Pons (tissue), 1 donor: ENCODE measurements at places on chromosomes 5 and 9.

GRCh38 chr5:43635374-43635773 lies 32.4 kb downstream of the NNT start:
- no peak for DNase-seq

DNA sequence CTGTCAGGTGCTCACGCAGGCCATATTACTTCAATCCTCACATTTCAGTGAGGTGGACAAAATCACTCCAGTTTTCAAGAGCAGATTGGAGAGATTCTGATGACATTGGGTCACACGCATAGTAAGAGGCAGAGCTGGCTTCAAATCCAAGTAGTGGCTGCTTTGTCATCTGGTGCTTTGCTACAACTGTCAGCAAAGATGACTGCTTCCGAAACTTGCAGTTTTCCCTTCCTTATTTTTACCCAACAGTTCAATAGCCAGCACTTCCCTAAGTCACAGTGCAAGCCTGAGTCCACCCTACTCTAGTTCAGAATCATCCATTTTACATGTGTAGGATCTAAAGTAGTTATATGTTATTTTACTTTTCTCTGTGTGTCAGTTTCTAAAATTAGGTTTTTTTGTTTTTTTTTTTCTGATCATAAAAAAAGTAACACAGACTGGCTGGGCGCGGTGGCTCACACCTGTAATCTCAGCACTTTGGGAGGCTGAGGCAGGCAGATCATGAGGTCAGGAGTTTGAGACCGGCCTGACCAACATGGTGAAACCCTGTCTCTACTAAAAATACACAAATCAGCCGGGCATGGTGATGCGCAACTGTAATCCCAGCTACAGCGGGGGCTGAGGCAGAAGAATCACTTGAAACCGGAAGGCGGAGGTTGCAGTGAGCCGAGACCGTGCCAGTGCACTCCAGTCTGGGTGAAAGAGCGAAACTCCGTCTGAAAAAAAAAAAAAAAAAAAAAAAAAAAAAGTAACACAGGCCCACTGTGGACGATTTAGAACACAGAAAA lies 49.6 kb downstream of the ANKDD1B start:
- peak; percentile 58 for DNase-seq

DNA sequence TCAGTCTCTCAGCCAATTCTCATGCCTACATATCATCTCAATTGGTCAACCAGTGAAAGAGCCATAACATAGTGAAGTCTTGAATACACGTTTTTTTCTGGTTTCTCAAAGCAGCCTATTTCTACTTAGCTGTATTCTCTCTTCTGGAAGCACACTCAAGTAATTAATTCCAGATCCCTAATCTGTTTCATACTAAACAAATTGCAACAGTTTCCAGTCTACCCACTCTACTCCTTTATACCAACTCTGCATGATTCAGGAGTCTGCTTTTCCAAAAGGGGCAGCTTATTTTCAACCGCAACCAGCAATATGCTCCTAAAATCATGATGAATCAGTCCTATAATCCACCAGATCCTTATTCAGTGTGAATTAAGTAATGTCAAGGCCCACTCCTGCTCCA lies 211.7 kb downstream of the TLE1 start:
- DNase-seq: no peak

DNA sequence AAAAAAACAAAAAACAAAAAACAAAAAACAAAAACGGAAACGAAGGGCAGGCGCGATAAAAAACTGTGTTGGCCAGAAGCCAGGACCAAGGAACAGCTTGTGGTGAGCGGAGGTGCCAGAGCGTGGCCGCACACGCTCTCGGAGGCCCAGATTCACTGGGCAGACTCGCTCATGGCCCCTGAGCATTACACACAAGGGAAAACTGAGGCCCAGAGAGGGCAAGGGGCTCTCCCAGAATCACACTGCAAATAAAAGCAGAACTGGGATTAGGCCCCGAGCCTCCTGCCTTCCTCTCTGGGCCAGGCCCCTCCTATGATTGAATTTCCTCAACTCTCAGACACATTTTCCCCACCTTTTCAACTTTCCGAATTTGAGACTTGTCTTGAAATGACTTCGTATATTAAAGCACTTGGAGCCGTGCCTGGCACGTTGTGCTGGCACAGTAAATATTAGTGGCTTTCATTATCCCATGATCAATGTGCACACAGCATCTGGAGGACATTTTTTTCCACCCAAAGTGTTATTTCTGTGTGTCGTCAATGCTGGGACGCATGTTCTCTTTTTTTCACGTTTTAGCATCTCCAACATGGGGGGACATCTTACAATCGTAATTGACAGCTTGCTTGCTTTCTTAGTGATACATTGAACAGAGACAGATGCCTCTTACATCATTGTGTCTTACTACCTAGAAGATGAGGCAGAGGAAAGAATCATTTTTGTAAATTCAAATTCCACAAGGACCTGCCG lies 7.4 kb downstream of the FIBCD1 start:
- no peak for DNase-seq

- no peak for DNase-seq
Measured at GRCh38 chr5:59276917-59277372, 616.6 kb downstream of the PDE4D start.

DNA sequence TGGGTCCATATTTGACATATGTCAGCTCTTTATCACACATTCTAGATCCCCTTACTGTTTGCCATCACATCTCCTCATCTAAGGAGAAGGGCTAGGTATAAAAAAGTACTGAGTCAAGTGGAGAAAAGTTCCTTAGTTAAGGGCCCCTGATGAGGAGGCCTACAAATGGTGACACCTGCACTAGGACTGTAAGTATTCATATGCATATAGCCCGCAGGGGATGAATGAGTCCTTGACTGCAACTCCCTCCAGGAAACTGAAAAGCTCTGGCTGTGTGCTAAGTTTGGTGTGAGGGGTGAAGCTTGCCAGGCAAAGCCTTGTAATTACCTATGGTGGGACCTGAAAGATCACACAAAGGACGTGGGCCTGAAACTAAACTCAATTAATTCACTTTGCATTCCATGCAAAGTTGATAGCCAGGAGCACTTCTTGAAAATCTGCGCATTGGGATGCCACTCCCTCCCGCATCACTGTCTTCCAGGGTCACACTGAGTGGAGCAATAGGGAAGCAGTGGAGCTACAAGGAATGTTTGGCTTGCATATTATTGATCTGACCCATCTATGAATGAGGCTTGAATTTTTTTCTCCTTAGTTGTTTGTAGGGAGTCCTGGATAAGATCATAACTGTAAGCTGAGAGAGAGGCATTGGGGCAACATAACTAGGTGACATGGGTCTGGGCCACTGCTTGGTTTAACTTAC lies 11.9 kb upstream of the EQTN start:
- DNase-seq: no peak

GRCh38 chr9:13266167-13266566 lies 13.3 kb downstream of the MPDZ start:
- peak; percentile 47 for DNase-seq

GRCh38 chr5:125207856-125208255 lies 461.4 kb upstream of the ZNF608 start:
- no peak for DNase-seq

- DNase-seq: no peak
Measured at GRCh38 chr5:57193757-57194413, 20.0 kb downstream of the GPBP1 start.

GRCh38 chr9:109986521-109986991 lies 206.6 kb downstream of the PALM2AKAP2 start:
- DNase-seq: no peak

GRCh38 chr5:4737868-4738267 lies 402.3 kb upstream of the ADAMTS16 start:
- no peak for DNase-seq

DNA sequence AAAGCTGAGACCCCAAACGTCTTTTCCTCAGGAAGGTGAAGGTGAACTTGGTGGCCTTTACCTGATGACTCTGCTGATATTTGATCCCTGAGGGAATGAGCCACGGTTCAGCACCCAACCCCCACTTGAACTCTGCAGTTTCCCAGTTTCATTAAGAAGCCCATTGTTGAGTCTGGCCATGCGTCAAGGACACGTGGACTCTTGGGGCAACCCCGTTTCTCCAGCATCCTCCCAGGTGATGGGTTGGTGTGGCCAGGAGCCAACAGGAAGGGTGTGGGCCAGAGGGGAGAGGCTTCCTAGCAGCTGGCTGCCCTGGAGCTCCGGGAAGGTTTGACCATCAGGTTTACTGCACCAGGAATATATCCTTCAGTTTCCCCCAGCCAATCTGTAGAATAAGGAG lies 59.5 kb upstream of the GNE start:
- peak; percentile 59 for DNase-seq

DNA sequence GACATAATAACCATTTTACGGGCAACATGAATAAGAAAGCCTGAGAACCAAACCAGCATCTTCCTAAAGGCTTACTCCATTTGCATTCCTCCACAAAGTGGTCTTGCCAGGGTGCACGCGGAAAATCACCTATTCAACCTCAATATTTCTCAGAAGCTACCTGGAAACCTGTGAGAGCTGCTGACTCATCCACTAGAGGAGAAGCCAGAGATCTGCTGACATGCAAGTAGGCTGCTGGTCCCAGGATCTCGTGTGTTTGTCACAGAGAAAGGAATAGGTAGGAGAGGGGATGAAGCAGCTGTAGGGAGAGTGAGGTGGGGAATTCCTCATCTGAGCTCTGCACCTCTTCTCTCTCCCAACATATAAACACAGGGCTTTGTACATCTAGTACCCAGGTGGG lies 138.1 kb downstream of the ADAMTS12 start:
- no peak for DNase-seq

GRCh38 chr5:80744149-80744548 lies 89.4 kb upstream of the DHFR start:
- no peak for DNase-seq

- DNase-seq: no peak
Measured at GRCh38 chr9:97966493-97966892, 16.6 kb upstream of the ANP32B start.

- DNase-seq: no peak
Measured at GRCh38 chr5:167576126-167576525, 715.3 kb upstream of the WWC1 start.

- DNase-seq: no peak
Measured at GRCh38 chr9:6929441-6930215, 171.9 kb downstream of the KDM4C start.

- DNase-seq: no peak
Measured at GRCh38 chr9:26527931-26528330, 364.7 kb downstream of the CAAP1 start.

- no peak for DNase-seq
Measured at GRCh38 chr5:123452401-123452800, 29.2 kb upstream of the CEP120 start.

DNA sequence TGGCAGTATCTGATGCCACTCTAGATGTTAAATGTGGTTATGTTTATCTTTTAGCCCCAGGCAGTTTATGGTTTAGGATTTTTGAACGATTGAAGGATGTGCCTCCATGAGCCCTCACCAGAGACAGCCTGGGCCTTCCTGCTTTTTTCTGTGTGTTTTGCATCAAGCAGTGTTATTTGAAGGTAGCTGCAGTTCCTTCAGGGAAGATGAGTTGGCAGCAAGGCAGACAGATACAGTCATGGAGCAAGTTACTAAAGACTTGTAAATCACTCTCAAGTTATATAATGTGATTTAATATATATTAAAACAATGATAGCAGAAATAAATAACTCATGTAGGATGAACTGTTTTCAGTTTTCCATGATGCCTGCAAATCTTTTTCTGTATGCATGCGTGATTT lies 204.9 kb downstream of the CD180 start:
- no peak for DNase-seq

DNA sequence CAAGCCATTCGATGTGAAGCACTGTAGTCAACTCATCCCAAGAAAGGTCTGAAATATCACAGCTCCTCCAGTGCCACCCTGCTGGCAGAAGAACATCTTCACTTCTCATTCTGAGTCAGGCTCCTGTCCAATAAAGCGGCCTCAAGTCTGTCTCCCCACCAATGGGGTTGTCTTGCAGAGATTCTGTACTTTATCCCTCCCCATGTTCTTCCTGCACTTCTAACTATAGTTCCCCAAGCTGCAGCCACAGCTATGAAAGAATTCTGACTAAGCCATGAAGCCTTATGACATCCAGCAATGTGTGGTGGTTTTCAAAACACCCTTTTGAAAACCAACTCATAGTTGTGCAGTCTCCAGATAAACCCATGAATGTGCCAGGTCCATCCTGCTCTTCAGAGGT lies 6.8 kb downstream of the MACROH2A1 start:
- peak; percentile 70 for DNase-seq

DNA sequence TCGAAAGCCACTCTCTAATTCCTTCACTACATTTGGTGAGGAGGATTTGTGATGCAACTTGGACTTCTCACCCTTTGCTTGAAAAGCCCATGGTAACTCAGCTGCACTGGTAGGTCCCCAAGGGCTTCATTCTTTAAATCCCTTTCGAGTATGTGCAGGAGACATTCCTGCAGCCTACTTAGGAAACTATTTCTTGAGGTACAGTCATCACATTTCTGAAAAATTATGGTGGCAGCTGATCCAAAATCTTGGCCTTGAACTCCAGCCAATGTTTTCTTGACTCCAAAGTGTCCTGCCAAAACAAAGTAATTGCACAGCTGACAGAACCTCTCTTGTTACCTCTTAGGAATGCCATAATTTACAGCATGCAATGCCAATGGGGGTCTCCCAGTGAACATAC lies 99.7 kb downstream of the NPR3 start:
- DNase-seq: peak; percentile 3

GRCh38 chr9:86807367-86807976 lies 139.8 kb downstream of the GAS1 start:
- DNase-seq: no peak

GRCh38 chr5:143337946-143338345 lies 65.5 kb downstream of the NR3C1 start:
- no peak for DNase-seq

DNA sequence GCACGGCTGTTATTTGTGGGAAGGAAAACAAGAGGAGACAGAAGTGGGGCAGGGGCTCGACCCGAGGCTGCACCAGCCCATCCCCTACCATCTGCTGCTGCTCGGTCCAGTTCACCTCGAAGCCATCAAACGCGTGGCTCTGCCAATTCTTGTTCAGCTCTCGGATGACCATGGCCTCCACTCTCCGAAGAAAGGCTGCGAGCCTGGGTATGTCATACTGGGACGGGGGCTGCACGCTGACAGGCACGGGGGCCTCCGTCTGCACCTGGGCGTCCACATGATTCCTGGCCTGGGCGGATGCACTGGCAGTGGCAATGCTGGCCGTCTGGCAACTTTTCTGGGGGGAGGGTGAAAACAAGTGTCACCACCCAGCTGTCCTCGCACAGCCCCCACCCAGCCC lies 16.0 kb downstream of the DYNC2I2 start:
- no peak for DNase-seq

DNA sequence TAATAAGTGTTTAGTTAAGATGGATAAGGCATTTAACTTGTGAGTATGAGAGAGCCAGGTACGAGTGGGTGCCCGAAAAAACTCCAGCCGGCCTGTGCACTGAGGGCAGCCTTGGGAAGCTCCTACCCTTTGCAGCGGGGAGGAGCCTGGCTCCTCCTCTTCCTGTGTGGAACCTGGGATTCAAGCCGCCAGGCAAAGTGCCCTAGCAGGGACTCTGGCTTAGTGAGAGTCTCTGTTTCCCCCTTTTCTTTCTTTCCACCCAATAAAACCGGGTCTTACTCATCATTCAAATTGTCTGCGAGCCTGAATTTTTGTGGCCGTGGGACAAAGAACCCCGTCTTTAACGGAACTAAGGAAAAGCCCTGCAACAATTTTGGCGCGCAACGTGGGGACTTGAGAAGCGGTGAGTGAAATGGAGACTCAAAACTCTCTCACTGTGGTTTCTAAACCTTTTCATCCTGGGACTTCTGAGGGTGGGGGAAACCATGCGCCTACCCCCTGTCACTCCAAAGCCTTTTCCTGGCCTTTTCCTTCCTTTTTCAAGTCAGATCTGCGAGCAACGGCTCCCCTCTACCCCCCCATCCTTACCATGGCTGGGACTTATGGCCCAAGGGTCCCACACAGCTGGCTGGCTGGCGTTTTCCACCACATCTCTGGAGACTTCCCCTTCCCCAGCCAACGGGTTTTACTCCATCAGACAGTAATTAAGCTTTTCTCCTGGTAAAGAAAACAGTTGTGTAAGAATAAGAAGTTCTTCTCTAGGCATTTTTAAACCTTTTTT lies 535.7 kb upstream of the ACO1 start:
- DNase-seq: no peak
